ENCODE measurements at places on chromosomes 4 and X.

- no peak for DNase-seq
Measured at GRCh38 chrX:123206176-123206575, 22.1 kb downstream of the GRIA3 start.

DNA sequence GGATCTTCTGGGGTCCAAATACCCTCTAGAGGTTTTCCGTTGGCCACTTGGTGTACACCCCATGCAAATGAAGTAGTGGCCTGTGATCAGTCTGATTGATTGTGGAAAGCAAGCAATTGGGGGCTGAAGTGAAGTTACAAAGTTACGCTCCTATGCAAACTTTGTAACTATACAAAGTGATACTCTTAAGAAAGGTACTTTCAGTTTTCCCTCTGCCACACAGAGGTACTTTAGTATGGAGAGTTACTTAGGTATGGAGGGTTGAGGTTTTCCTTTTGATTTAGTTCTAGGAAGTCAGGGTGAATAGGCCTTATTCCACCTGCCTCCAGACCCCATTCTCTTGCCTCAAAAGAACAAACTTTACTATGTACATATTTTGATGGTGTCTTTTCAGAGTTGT is 28.7 kb downstream of the STAG2 start:
- DNase-seq, result no peak

- DNase-seq, result no peak
Measured at GRCh38 chr4:109890076-109890475, 22.6 kb upstream of the EGF start.

DNA sequence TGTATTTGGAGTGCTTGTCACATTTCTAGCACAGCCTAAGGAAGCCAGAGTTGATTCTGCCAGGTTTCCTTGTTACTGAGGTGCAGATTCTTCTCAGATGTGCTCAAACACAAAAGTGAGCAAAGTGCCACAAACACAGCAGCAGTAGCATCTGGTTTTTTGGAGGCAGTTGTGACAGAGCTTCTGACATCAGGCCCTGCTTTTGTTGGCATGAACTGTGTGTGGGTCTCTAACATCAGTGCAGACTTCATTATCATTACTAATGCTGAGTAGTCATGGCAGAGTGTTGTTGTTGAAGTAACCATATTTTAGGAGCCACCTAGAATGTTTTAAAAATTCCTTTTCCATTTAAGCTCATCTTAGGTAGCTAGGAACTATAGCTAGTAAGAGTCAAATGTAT is 656.6 kb downstream of the ANKRD50 start:
- no peak for DNase-seq

- no peak for DNase-seq
Measured at GRCh38 chr4:144611850-144612249, 34.1 kb upstream of the HHIP start.

DNA sequence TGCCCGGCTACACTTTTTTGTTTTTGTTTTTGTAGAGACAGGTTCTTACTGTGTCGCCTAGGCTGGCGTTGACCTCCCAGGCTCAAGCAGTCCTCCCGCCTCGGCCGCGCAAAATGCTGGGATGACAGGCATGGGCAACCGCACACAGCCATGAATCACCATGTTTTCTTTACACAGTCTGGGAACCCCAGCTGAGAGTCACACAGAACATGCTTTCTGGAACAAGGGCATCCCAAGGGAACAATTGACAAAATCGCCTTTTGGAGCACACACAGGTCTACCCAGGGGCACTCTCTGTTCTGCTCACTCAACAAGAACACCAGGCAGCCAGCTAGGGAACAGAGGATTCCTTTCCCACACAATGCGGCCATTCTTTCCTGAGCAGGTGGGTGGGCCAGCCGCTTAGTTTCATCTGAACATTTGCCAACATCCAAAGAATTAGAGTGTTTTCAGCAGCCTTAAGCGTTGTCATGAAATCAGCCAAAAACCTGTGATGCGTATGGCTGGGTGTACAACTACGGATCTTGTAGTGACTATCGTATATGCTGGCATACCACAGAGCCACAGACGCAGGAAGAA is 15.7 kb downstream of the PRKX start:
- DNase-seq, result no peak
